Progenitor cell of endocrine pancreas (in vitro differentiated cells): ENCODE measurements at places on chromosomes 6 and 20. TPM values are rescaled to one million over a fixed set of nuclear protein-coding genes. Genes with fewer than 3 reads are reported as not detected.

The SLC17A4 gene
- total RNA-seq, result 3.6 and 5.3 TPM in 2 replicates

GRCh38 chr6:89252907-89253306 is 35.7 kb upstream of the GABRR1 start:
- no peak overlapping the region for H3K27ac ChIP-seq
- no peak for DNase-seq
- H3K4me3 ChIP-seq, result no peak overlapping the region

DNA sequence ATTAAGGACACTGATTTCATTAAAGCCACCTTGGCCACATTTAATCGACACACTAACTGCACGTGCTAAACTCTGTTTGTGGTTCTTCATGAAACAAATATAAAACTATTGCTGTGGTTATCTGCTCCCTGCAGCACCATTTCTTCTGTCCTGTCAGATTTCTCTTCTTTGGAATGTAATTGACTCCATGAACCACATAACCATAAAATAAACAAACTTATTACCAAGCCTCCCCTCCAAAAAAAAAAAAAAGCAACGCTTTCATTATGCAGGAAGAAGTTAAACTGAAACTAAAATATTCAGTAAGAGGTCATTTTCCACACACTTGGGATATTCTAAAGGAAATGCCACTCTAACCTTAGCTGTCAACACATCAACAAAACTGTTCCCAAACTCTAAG is 319.1 kb upstream of the NT5E start:
- H3K36me3 ChIP-seq, result no peaks in the 10 kb centered on the region
- no peak overlapping the region for H3K4me3 ChIP-seq
- peaks cover 8% of the 10 kb centered on the region for H3K27me3 ChIP-seq
- H3K27ac ChIP-seq, result no peak overlapping the region
- H3K4me1 ChIP-seq, result peaks cover 1% of the 10 kb centered on the region

DNA sequence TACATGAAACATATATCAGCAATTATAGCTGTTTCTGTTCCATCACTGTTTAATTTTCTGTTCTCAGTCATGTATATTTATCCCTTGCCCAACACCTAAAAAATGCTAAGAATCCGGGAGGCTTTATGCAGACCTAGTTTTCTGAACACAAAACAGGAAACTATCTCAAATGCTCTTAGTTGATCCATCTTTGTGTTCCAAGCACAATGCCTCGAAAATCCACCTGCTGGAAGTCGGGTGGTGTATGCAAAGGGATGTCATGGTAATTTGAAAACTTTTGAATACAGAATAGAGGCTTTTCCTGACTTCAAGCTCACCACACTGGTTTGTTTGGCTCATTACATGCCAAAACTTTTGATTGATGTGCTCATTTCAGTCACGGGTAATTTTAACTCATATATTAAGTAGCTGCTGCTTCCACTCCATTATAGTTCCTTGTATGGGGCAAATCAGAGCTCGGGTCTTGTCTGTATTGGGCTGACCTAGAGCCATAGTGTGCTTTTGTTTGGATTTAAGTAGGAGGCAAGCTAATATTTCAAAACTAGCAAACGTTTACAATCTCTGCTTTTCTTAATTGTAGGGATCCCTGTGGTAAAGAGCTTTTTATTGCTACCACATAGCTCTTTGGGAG is 646.5 kb upstream of the EPHA7 start:
- H3K27me3 ChIP-seq, result no peaks in the 10 kb centered on the region
- no peaks in the 10 kb centered on the region for H3K36me3 ChIP-seq
- DNase-seq, result no peak
- no peak overlapping the region for H3K4me3 ChIP-seq

The PNISR gene
- total RNA-seq, result 207 and 213 TPM in 2 replicates

DNA sequence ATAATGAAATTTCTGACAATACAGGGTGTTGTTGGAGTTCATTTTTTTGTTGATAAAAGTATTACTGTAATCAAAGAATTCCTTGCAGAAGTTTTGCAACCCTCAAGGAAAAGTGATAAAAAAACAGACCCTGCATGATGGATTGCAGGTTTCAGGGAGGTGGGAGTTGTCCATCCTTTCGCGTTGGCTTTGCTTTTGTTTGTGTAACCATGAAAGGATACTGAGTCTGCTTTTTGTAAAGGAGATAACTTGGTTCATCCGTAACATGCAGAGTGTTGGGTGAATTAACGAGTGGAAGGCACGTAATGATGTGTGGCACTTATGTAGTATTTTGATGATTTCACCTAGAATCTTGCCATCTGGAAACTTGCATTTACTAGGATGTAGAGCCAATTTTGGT is 23.6 kb downstream of the FOXO3 start:
- H3K27me3 ChIP-seq, result no peaks in the 10 kb centered on the region
- no peak overlapping the region for H3K4me3 ChIP-seq
- DNase-seq, result no peak

- H3K27ac ChIP-seq, result no peak overlapping the region
- H3K27me3 ChIP-seq, result peaks cover 45% of the 10 kb centered on the region
- peaks cover 20% of the 10 kb centered on the region for H3K4me1 ChIP-seq
- H3K36me3 ChIP-seq, result peaks cover 11% of the 10 kb centered on the region
- H3K4me3 ChIP-seq, result no peak overlapping the region
Measured at GRCh38 chr6:33211666-33212422, 3.5 kb downstream of the RING1 start.

The SOD2 gene
- total RNA-seq, result 64.8 and 68.9 TPM in 2 replicates

The MOG gene
- total RNA-seq, result not detected in 2 replicates

The FBXO30 gene
- 13.1 and 13.3 TPM in 2 replicates for total RNA-seq

DNA sequence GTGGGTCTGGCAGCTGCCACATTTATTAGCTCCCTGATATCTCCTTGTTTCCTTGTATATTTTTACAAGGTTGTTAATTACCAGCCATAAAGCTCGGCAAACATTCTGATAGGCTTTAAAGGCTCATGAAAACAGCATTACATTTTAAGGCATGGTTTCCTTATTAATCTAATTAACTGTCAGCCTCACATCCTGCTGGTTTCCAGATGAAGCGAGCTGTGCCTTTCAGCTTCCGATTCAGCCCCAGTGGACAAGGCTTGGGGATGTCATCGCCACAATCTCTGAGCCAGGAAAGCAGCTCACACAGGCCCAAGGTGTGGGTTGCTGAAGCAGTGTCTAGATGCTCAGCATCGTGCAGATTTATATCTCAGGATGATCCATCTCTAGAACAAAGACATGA is 66.0 kb upstream of the RALY start:
- no peaks in the 10 kb centered on the region for H3K36me3 ChIP-seq
- no peak overlapping the region for H3K4me3 ChIP-seq
- H3K4me1 ChIP-seq, result no peaks in the 10 kb centered on the region
- peaks cover 16% of the 10 kb centered on the region for H3K27me3 ChIP-seq
- DNase-seq, result no peak

DNA sequence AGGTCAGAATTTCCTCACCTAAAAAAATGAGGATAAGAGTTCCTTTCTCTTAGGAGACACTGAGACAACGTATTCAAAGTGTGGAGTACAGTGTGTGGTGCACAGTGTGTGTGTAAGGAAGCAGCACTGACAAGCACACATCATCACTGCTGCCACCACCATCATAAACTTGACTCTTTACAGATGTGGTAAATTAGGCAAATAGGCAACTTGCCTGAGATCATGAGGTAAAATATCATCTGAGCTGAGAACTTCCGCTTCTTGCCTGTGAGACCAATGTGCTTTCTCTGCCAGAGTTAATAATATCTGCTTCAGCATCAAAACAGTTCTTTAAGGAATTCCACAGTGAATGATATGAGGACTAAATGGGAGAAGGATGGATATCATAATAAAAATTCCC is 52.7 kb downstream of the LYRM4 start:
- DNase-seq, result no peak
- H3K36me3 ChIP-seq, result peaks cover 2% of the 10 kb centered on the region
- H3K27me3 ChIP-seq, result no peaks in the 10 kb centered on the region
- no peak overlapping the region for H3K27ac ChIP-seq
- no peaks in the 10 kb centered on the region for H3K4me1 ChIP-seq
- H3K4me3 ChIP-seq, result no peak overlapping the region

GRCh38 chr20:1803932-1804501 is 91.2 kb upstream of the SIRPA start:
- no peak for DNase-seq
- H3K4me1 ChIP-seq, result peaks cover 9% of the 10 kb centered on the region
- no peak overlapping the region for H3K27ac ChIP-seq
- H3K36me3 ChIP-seq, result no peaks in the 10 kb centered on the region

GRCh38 chr6:41182069-41183034 is 18.6 kb downstream of the TREML2 start:
- H3K36me3 ChIP-seq, result no peaks in the 10 kb centered on the region
- no peak for DNase-seq
- H3K27ac ChIP-seq, result no peak overlapping the region
- H3K27me3 ChIP-seq, result peaks cover 10% of the 10 kb centered on the region

DNA sequence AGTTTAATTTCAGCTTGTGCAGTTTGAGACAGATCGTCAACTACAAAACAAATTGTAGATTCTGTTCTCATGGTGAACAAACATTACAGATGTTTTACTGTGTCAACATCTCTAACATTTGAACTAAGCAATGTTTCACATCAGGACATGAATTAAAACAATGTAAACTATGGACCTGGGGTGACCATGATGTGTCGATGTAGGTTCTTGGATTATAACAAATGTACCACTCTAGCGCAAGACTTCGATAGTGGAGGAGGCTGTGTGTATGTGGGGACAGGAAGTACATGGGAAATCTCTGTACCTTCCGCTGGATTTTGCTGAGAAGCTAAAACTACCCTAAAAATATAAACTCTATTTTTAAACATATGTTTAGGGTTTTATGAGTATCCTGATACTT is 17.1 kb downstream of the HIVEP2 start:
- no peak for DNase-seq
- H3K4me1 ChIP-seq, result peaks cover 12% of the 10 kb centered on the region
- H3K36me3 ChIP-seq, result no peaks in the 10 kb centered on the region
- H3K4me3 ChIP-seq, result no peak overlapping the region

DNA sequence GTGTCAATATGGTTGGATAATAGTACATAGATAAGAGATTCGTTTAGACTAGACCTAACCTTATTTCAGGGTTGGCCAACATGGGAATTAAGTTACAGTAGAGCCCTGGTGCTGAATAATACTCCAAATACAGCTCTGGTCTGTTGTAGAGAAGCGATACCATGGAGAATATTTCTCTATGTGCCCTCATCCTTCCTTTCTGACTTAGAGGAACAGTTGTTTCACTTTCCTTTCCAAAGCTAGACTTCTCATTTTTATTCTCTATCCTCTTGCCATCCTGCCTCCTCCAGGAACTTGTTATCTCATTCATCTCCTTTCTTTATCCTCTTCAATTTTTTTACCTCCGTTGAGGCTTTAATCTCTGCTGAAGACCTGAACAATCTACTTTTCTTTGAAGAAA is 68.9 kb downstream of the EDN1 start:
- DNase-seq, result no peak
- H3K27me3 ChIP-seq, result peaks cover 5% of the 10 kb centered on the region
- H3K4me1 ChIP-seq, result peaks cover 8% of the 10 kb centered on the region
- H3K4me3 ChIP-seq, result no peak overlapping the region

- no peak overlapping the region for H3K27ac ChIP-seq
- no peak for DNase-seq
- no peaks in the 10 kb centered on the region for H3K4me1 ChIP-seq
- H3K36me3 ChIP-seq, result no peaks in the 10 kb centered on the region
- H3K27me3 ChIP-seq, result peaks cover 11% of the 10 kb centered on the region
- no peak overlapping the region for H3K4me3 ChIP-seq
Measured at GRCh38 chr6:109922851-109923250, 55.3 kb upstream of the GPR6 start.

GRCh38 chr6:20589266-20589665 is 55.0 kb downstream of the CDKAL1 start:
- no peak for DNase-seq
- no peak overlapping the region for H3K27ac ChIP-seq
- peaks cover 17% of the 10 kb centered on the region for H3K4me1 ChIP-seq
- H3K27me3 ChIP-seq, result no peaks in the 10 kb centered on the region
- H3K36me3 ChIP-seq, result peaks cover 39% of the 10 kb centered on the region
